ENCODE measurements at places on chromosomes 13 and 19. TPM values are rescaled to one million over a fixed set of nuclear protein-coding genes. Genes with fewer than 3 reads are reported as not detected.

Gene SHISA2
- 113 TPM for total RNA-seq

Gene HPN
- not detected for total RNA-seq

Gene ZNF492
- not detected for total RNA-seq

DNA sequence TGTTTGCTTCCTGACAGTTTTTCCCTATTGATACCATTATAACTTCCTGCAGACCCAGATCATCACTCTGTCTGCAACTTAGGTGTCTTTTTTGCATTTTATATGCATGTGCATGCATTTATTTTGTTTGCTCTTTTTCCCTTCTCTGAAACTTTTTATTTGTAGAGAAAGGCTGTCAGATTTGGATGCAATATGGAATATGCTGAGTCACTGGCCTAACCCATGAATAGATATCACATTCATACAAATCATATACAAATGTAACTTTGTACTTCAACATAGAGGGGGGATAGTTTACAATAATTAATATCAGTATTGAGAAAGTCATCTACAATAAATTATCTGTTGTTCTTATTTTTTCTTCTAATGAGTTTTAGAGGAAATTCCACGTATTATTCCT lies 1465.0 kb downstream of the EFNB2 start:
- no peak for DNase-seq

Gene CEACAM21
- not detected for total RNA-seq

DNA sequence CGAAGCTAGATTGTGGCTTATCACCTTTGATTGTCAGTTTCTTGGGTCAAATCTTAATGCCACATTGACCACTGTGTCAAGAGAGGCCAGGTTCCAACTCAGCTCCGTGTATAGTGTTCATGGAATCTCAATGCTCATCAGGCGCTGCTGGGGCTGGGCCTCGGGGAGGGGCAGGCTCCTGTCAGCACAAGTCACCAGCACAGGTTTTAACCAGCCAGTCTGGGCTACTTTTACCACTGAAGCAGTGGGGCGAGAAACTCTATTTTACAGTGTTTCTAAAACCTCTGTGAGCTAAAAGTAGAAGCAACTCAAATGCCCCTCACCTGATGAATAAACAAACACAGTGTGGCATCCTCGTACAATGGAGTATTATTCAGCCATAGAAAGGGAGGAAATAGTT lies 118.7 kb upstream of the GJB6 start:
- DNase-seq, result no peak

Gene AXL
- total RNA-seq, result 218 TPM

- no peak for DNase-seq
These were observed 246.7 kb downstream of the DLEU7 start for GRCh38 chr13:50596776-50597203.

DNA sequence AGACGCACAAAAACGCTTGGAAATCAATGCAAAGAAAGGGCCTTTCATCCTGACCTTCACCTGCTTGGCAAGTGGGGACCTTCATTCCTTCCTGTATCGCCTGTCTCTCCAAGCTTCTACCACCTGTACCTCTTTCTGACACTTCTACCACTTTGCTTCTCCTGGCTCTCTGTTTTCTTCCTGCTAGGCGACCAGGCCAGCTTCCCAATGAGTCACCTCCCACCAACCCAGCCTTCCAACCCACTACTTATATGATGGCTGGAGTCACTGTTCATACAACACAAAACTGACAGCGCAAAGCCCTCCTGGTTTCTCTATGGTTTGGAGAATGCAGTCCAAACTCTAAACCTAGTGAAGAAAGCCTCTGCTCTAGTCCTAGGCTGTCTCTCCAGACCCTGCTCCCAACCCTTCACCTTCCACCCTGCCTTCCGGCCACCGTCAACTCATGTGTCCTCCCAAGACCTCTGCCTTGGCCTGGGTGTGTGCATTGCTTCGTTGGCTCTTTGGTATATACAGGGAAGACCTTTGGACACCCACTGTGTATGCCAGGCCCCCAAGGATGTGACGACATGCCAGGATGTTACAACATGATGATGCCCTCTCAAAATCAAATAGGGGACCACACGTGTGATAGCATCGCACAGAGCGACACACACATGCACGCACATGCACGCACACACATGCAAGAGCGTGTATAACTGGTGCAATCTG lies 148.5 kb downstream of the STK24 start:
- no peak for DNase-seq

Gene LHB
- not detected for total RNA-seq

Gene GZMM
- total RNA-seq, result not detected

Gene CNFN
- 0.89 TPM for total RNA-seq

Gene NCR1
- total RNA-seq, result not detected

- no peak for DNase-seq
These were observed 650.8 kb upstream of the GPC6 start for GRCh38 chr13:92575777-92576176.

- DNase-seq, result no peak
These were observed 4.2 kb downstream of the ANO8 start for GRCh38 chr19:17330262-17331044.

DNA sequence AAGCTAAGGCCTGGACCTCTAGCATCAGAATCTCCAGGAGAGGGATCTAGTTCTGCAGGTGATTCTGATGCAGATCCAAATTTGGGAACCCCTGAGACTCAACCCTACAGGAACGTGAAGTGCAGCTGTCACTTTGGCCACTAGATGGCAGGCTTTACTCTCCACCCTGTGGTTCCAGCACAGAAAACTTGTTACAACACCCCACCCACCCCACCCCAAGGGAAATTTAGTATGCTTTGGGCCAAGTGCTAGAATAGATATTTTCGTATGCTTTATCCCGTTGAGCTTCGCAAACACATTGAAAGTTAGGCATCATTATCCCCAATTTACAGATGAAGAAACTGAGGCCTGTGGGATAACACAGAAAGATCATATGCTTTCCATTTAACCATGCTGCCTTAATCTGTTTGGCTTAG lies 232.0 kb downstream of the B3GLCT start:
- no peak for DNase-seq

- no peak for DNase-seq
These were observed 9.1 kb upstream of the BCAM start for GRCh38 chr19:44799627-44800346.

GRCh38 chr19:49987159-49987698 lies 26.3 kb upstream of the SIGLEC11 start:
- no peak for DNase-seq

- no peak for DNase-seq
These were observed 51.2 kb downstream of the COLGALT1 start for GRCh38 chr19:17606590-17607185.

GRCh38 chr19:45087531-45087930 lies 5.4 kb upstream of the PPP1R37 start:
- DNase-seq, result no peak

Gene ZNF791
- 15.5 TPM for total RNA-seq

DNA sequence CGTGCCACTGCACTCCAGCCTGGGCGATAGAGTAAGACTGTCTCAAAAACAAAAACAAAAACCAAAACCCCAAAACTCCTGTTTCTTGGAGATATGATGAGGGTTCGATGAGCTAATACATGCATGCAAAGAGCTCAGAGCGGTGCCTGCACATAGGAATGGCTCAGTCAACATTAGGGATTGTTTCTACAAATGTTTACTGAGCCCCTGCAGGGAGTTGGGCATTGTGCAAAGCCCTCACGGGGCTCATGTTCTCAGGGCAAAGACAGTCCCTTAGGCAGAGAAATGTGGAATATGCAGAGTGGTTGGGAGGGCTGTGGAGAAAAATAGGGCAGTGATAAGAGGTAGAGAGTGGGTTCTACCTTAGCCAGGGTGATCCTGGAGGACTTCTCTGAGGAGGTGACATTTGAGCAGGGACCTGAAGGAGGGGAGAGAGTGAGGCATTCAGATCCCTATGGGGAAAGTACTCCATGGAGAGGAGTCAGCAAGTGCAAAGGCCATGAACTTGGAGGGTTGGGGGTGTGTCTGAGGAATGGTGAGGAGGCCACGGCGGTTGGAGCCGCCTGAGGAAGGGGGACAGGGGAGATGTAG lies 1.5 kb upstream of the EHD2 start:
- DNase-seq, result no peak

DNA sequence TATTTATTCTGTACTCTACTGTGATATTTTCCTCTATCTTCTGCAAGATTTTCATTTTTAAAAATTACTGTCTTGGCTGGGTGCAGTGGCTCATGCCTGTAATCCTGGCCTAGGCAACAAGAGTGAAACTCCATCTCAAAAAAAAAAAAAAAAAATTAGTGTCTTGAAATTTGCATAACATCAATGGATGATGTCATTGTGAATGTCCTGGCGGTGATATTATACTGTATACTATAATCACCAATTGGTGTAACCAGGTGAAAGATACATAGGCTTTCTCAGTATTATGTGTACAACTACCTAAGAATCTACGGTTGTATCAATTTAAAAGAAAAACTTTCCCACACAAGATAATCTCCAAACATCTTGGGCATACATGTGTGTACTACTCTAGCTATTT lies 15.2 kb downstream of the ZNF331 start:
- no peak for DNase-seq

Gene PPM1N
- total RNA-seq, result not detected

- DNase-seq, result no peak
These were observed 68.5 kb downstream of the FLT1 start for GRCh38 chr13:28426381-28426780.

Gene KIR3DL1
- not detected for total RNA-seq

- DNase-seq, result no peak
These were observed 90.6 kb downstream of the TNFSF13B start for GRCh38 chr13:108360139-108360538.

DNA sequence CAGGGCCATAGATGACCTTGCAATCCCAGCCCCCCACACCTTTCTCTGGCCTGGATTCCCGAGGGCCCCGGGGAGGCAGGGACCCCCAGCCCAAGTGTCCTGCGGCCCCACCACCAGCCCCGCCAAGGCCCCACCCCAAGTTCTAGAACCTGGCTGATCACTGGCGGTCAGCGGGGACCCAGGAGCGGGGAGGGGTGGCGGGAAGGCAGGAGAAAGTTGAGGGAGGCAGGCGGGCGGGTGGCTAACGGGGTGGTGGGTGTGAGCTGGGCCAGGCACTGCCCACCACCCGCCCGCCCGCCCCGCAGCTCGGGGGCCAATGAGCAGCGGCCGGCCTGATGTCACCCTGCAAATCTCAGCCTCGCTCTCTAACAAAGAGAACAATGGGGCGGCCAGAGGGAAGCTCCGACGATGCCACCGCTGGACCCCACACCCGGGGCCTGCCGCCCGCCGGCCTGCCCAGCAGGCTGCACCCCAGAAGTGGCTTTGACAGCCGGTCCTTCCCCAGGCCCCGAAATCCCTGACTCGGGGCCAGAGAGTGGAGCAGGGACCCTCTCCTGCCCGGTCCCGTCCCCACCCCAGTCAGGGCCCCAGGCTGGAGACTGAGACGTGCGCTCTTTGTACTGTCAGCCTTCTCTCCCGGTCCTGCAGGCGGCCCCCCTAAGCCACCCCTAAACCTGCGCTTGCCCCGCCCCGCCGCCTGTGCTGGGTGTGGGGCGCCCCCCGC lies 1.6 kb downstream of the MEX3D start:
- no peak for DNase-seq

DNA sequence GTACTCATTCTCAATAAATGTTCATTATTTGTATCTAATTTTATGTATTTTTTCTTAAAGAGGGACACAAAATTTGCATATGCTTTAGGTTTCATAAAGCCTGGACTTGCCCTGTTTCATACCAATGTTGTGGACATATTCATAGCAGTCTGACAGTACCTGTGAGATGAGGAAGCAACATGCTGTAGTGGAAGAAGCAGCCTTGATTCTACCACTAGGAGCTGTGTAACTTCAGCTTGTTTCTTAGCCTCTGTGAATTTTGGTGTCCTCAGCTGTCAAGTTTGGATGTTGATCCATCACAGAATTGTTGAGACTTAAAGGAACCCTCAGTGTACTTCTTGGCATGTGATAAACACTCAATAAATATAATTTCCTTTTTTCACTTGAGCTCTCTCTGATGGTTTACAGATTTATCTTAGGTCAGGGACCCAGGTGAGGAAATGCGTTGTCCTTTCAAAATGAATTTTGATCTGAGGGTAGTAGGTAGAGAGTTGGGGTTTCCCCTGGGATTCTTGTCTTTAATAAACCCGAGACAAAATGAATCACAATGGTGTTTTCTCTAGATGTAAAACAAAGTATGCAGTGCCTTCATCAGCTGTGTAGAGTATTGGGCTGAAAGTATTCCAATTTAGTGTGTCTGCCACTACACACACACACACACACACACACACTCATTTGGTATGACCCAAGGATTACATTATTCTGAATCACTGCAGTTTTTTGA lies 152.1 kb downstream of the KCNRG start:
- DNase-seq, result no peak

Gene RTBDN
- not detected for total RNA-seq

DNA sequence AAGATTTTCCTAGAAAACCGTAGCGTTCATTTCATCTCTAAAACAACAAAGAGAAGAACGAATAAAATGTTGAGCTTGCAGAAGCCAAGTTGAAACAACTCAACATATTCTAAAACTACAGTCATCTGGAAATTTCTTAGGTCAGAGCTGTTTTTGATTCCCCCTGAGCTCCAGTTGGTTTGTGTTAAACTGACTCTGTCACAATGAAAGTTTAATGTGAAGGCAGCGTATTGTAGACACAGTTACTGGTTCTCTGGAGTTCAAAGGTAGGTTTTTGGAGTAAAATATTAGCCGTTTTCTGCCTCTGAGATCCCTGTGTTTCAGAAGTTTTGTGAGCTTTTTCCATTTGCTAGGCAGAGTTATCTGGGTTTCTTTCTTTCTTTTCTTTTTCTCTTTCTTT lies 2.2 kb downstream of the ARHGEF7 start:
- no peak for DNase-seq

DNA sequence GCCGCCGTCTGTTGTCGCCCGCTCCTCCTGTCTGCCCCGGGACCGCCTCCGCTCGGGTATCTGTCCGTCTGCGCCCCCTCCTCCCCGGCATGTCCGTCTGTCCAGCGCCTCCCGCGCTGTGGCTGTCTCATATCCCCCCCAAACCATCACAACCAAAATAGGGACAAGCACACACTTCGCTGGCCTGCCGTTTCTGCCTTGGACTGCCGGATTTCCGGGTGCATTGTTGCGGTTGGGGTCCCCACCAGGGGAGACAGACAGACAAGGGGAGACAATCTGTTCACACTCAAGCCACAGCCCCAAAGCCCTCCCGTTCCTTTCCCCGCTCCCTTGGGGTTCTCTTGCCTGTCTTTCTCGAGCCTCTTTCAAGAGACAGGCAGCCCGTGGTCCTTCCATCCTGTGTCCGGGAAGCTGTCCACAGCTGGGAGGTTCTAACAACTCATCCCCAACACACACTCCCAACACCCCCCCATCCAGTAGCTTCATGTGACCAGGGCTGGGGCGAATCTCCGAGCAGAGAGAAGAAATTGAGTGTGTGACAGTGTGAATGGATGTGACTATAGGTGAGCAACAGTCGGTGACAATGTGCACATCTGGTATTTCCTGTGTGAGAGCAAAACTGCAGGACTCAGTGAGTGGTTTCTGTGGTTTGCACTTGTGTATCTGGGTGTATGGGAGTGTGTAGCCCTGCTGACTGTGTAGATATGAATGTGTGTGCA lies 16.5 kb upstream of the FOSB start:
- no peak for DNase-seq

GRCh38 chr13:112954488-112955270 lies 14.3 kb upstream of the MCF2L start:
- no peak for DNase-seq

Measured in chondrocyte (in vitro differentiated cells).